Activated CD4-positive, alpha-beta T cell treated with anti-CD3 and anti-CD28 coated beads, Interleukin-2, Interleukin-4, amounts not matched to agents 100 ng/mL and 50 ng/mL, durations not matched to agents 16 hours and 8 hours (primary cell): ENCODE measurements at places on chromosomes 13 and 19.

GRCh38 chr13:113220877-113221276 is 11.5 kb downstream of the CUL4A start:
- DNase-seq, result no peak

DNA sequence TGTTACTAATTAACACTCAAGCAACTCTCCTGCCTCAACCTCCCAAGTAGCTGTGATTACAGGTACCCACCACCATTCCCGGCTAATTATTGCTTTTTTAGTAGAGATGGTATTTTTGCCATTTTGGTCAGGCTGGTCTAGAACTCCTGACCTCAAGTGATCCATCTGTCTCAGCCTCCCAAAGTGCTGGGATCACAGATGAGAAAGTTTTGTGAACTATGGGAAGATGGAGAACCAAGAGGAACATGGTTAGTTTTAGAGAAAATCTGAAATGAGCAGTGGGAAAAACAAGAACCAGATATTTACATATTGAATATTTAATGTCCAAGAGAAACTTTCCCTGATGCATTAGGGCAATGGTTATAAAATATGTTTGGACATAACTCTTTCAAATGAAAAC is 863.6 kb upstream of the MIR17HG start:
- no peak for DNase-seq

GRCh38 chr19:35712567-35713505 is 5.0 kb upstream of the KMT2B start:
- peak; percentile 94 for DNase-seq

GRCh38 chr19:2337329-2337707 is 8.8 kb downstream of the SPPL2B start:
- DNase-seq, result no peak

- DNase-seq, result no peak
Observed at GRCh38 chr13:95813139-95813538, 136.2 kb downstream of the DNAJC3 start.

DNA sequence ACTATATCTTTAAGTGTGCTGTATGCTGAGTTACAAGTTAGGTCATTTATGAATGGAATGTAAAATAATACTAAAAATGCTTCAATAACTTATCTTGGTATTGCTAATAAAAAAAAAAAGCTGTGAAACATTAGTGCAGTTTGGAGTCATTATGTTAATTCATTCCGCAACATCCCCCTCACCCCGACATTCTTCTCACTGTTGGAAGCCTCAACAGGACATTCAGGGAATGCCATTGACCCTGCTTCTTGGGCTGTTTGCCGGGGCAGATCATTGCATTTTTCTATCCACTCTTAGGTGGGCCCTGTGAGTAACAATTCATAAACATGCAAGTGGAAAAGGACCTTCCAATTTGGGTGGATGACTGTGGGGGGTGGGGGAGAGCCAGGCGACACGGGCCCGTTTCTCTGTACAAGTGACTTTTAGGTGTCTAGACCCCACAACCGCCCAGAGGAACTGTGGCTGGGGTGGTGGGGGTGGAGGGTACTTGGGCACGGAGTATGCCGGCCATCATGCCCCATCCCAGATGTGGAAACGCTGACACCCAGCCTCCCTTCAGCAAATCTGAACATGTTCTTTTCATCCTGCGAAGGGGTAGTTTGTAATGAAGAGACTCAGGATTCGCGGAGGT is 185.9 kb downstream of the ZNF536 start:
- no peak for DNase-seq

GRCh38 chr19:33334271-33334670 is 31.9 kb upstream of the CEBPA start:
- DNase-seq, result no peak

GRCh38 chr13:26623125-26623524 is 65.6 kb downstream of the WASF3 start:
- no peak for DNase-seq
